ENCODE measurements at places on chromosomes 1 and 21. TPM values are rescaled to one million over a fixed set of nuclear protein-coding genes. Genes with fewer than 3 reads are reported as not detected.

- no peak overlapping the region for H3K27ac ChIP-seq
- H3K4me1 ChIP-seq: no peaks in the 10 kb centered on the region
- H3K27me3 ChIP-seq: no peaks in the 10 kb centered on the region
- DNase-seq: no peak
- no peaks in the 10 kb centered on the region for H3K36me3 ChIP-seq
- no peak overlapping the region for H3K4me3 ChIP-seq
Measured at GRCh38 chr1:34186741-34187494, 10.2 kb downstream of the C1orf94 start.

The OR2T2 gene
- not detected for total RNA-seq

The MATN1 gene
- total RNA-seq: not detected

- H3K4me3 ChIP-seq: no peak overlapping the region
- H3K36me3 ChIP-seq: no peaks in the 10 kb centered on the region
- H3K4me1 ChIP-seq: peaks cover 4% of the 10 kb centered on the region
Measured at GRCh38 chr1:32128479-32128878, 20.6 kb downstream of the KPNA6 start.

GRCh38 chr1:236748268-236748870, 46.7 kb upstream of the MTR start:
- DNase-seq: no peak
- H3K4me3 ChIP-seq: no peak overlapping the region
- no peaks in the 10 kb centered on the region for H3K4me1 ChIP-seq
- H3K36me3 ChIP-seq: no peaks in the 10 kb centered on the region
- H3K27me3 ChIP-seq: peaks cover 4% of the 10 kb centered on the region
- no peak overlapping the region for H3K27ac ChIP-seq

The CCDC185 gene
- total RNA-seq: not detected

- no peak for DNase-seq
- H3K27me3 ChIP-seq: no peaks in the 10 kb centered on the region
- no peak overlapping the region for H3K4me3 ChIP-seq
Measured at GRCh38 chr1:222392556-222392955, 155.3 kb downstream of the HHIPL2 start.

DNA sequence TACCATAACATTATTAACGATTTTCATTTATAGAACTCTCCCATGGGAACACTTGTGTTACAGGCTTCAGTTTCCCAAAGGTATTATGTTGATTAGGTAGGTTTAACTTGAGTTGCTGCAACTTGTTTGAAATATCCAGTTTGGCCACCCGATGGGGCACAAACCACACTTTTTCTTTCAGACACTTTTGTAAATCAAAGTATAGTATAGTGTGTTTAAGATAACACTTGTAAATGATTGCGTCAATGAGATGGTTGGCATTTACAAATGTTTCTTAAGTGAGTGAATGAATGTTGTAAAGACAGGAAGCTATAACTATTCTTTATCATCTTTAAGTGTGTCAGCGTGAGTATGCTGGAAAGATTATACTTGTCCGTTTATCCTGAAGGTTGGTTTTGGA, 4.3 kb downstream of the XPR1 start:
- no peaks in the 10 kb centered on the region for H3K27me3 ChIP-seq
- no peak overlapping the region for H3K27ac ChIP-seq
- H3K4me3 ChIP-seq: no peak overlapping the region
- H3K4me1 ChIP-seq: peaks cover 4% of the 10 kb centered on the region

GRCh38 chr1:116954440-116954839, 44.7 kb downstream of the PTGFRN start:
- no peak for DNase-seq
- no peaks in the 10 kb centered on the region for H3K4me1 ChIP-seq
- no peaks in the 10 kb centered on the region for H3K27me3 ChIP-seq
- H3K36me3 ChIP-seq: peaks cover 9% of the 10 kb centered on the region
- no peak overlapping the region for H3K27ac ChIP-seq
- H3K4me3 ChIP-seq: no peak overlapping the region

Data from liver (tissue), 10 donors.